Activated T-helper 1 cell treated with anti-CD3 and anti-CD28 coated beads, Interleukin-2, amount 50 U/mL, for 16 hours (primary cell): ENCODE measurements at places on chromosomes 4 and X.

DNA sequence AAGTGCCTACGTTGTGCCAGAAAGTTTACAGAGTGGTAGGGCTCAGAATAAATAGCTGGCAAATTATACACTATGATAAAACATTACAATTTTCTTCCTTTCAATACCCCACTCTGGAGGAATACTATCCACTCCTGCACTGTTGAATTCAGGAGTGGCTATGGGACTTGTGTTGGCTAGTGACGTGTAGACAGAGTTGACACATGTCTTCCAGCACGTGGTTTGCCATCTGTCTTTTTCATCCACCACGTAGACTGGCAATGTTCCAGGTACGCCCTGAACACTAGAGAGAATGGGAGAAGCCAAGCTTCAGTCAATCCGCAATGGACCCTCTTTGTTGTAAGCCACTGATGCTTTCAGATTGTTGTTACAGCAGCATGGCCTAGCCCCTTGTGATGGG, 168.8 kb upstream of the RBPJ start:
- no peak for DNase-seq

DNA sequence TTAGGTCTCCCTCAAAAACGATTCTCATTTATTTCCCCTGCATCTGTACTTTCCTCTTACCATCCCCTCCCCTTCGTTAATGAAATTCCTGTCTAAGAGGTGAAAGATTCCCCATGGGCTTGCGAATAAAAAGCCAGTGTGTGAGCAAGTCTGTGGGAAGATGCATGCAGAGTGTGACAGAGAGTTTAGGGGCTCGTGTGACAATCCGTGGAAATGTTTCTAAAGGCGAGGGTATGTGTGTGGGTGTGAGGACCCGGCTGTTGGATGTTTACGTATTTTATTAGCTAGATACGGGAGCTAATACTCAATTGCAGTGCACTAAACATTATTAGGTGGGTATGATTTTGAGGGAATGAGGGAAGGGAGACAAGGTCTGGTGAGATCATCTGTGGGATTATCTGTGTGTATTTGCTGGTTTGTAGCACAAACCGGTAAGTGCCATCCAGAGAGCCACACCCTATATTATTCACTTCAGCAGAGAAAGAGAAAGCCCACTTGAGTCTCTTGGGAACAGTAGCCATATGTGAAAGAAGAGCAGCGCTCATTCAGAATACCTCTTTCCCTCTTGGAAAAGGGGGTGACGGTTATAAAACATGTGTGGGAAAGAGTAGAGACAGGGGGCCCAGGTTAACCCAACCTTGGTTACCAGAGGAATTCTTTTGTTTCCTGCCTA, 893 bp upstream of the HOPX start:
- DNase-seq, result no peak

DNA sequence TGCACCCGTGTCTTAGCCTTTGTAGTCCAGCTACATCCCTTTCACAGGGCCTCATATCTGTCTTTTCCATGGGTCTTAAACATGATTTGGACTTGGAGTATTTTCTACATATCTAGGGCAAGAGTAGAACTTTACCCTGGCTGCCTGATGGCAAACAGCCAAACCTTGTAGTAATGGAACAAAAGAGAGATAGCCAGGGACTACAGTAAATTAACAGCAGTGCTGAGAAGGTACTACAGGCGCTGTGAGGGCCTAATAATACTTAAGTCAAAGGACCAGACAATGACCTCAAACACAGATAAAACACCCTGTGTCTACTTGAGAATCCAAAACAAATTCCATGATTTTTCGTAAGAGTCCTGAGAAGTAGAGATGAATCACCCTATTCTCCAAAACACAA, 111.0 kb upstream of the WDR17 start:
- no peak for DNase-seq

DNA sequence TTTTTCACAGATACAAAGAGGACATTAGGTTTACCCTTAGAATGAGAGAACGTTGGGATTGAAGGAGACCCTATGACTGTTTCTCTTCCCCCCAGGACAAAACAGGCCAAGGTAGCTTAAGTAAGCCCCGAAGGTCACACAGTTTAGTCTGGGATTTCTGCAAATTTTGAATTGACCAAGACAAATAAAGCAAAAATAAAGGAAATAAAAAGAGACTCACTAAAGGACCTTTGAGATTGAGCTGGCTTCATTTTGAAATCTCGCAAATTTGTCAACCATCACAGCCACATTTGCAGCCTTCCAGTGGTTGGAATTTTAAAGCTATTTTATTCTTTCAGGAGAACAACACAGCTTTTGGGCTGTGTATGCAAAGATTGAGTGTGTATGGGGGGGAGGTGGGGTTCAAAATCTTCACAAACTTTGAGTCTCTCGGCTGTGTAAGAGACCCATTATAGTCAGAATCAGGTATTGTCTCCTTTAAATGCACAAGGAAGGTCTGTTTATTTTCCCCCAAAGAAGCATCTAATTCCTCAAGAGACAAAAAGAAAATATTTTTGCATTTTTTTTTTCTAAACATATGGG, 4.2 kb downstream of the TMSB4X start:
- no peak for DNase-seq
